ENCODE measurements at places on chromosomes 11 and 22.

GRCh38 chr22:24803064-24803542, 2.9 kb upstream of the SGSM1 start:
- no peak for DNase-seq

- no peak for DNase-seq
Measured at GRCh38 chr11:98589967-98590366, 430.8 kb upstream of the CNTN5 start.

DNA sequence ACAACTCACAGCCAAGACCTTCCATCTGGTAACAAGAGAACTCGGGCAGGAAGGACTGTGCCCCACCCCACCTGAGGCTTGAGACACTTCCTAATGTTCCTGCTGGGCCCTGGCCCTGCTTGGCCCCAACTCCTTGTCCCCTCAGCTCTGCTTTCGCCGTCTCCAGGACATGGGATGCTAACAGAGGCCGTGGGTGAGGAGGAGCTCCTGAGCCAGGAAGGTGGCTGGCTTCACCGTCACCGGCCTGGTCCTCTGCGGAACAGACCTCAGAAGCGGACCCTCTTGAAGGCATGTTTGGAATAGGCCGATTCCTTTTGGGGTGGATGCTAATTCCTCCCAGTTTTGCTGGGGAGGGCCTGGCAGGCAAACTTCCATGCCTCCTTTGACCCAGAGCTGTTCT, 154.3 kb downstream of the CACNA1I start:
- no peak for DNase-seq

DNA sequence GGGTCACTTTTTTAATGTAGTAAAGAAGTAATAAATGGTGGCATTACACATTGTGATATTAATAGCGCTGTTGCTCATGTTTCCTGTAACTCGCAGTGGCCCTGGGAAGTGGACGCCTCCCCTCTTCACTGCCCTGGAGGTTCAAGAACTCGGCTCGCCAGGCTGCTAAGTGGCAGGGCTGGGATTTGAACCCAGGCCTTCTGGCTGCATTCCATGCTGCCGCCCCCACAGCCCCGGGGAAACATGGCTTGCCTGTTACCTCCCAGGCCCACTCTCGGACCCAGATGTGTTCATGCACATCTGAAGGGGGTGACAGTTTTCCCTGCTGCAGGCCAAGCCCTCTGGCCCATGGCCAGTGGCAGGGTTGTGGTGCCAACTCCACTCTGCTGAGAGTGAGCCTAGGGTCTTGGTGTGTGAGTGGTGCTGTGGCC, 25.0 kb upstream of the MGAT3 start:
- DNase-seq = no peak

DNA sequence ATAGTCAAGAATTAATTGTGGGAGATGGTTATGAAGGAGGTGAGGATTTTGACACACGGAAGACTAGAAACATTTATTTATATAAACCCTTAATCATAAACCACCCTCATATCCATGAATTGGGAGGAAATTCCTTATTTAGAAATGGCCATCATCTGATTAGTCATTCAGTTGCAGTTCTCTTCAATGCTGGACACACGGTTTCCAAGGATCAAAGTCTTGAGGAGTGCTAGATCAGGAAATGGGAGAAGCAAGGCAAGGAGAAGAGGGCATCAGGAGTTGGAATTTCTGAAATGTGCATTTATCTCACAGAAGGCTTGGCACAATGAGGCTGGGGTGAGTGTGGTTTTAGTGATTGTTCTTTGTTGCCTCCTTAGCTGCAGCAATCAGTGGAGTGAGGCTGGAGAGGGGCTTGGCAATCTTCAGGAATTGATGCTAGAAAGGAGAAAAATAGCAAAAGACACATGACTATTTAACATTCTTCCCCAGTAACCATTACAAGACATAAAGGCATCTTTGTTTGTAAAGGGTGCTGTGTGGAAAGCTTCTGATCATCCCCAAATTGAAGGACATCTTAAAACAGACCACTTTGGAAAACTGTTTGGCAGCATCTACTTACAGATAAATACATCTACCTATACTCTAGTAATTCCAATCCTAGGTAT, 21.6 kb upstream of the GDPD4 start:
- DNase-seq = no peak

GRCh38 chr22:37470087-37470445, 16.1 kb downstream of the MFNG start:
- no peak for DNase-seq

DNA sequence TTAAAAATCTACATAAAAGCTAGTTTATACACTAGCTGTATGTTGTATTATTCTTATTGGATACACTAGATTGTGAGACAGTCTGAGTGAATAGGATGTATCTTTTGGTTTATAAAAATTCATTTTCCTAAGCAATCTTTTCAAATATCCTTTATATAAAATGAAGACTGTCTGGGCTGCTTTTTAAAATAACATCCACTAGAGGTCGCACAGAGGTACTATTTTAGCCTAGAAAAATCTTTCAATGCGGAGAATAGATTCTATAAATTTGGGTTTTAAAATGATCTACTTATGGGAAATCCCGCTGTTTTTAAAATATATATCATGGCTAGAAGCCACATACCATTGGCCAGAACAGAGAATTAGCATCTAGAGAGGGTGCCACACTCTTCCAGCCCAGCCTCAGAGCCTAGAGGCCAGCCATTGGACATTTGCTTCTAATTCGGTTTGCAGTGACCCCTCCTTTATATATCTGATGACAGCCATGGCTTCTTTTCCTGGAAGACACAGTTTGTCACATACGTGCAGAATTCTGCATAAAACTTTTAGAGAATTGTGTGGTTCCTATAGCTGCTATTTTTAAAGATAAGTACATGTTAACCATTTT, 7.3 kb downstream of the C11orf97 start:
- DNase-seq = no peak

- DNase-seq = no peak
Measured at GRCh38 chr11:133808393-133809140, 36.7 kb downstream of the SPATA19 start.

GRCh38 chr11:70566768-70567530, 168.6 kb downstream of the CTTN start:
- DNase-seq = no peak

DNA sequence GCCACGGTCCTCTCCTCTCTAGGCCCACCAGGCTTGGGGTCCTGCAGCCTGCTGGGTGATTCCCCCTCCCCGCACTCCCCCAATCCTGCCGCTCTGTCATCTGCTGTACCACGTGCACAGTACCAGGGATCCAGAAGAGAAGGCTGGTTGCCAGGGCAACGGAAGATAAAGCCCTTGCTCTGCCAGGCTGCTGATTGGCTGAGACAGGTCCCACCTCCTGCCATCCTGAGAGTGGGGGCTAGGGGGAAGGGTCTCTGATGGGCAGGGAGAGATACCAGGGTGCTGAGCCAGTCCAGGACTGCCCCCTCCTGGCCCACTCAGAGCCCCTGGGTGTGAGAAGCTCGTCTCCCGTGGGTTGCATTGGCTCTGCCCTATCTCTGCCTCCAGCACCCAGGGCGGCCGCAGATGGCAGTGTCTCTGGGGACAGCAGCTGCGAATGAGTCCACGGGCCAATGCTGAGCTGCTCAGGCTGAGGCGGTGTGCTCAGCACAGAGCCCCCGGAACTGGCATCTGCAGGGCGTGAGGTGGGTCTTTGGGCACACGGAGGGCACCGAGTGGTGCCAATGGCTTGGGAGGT, at the start of gene SMIM45:
Gene SMIM45 (plus strand): TSS at position 253 of the 577 bp plus-strand sequence.
- no peak for DNase-seq

DNA sequence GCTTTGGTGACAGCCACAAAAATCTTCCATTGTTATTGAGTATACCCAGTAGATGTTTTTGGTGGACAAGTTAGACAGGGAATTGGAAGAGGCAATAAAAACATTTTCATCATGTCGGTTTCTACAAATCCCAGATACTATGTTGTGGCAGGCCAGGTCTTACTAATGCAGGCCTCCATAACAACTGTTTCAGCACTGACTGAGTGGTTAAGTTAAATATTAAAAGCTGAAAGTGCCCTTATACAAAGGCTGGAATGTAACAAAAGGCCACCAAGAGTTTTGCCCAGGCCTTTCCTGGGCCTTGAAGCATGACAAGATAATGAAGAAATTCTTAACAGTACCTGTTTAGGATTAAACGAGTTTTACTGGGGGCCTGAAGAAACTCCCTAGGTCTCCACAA, 29.3 kb downstream of the DMC1 start:
- DNase-seq = no peak

GRCh38 chr22:35873426-35873825, 155.2 kb downstream of the RBFOX2 start:
- no peak for DNase-seq

- no peak for DNase-seq
Measured at GRCh38 chr11:12499071-12499470, 121.7 kb downstream of the PARVA start.

DNA sequence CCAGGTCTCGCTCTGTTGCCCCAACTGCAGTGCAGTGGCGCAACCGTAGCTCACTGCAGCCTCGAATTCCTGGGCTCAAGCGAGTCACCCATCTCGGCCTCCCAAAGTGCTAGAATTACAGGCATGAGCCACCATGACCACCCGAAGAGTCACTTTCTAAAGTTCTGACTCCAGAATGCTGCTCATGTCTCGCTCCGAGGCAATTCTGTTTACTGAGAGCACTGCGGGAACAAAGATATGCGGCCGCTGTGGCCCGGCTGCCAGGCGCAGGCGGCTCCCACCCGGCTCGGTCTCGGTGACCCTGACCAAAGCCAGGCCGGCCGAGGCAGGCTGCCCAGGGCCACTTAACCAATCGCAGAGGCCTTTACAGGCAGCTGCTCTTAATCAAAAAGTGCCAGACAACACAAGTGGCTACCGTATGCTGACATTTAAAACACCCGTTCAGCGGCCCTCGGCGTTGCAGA, 78.7 kb downstream of the PHF21B start:
- DNase-seq = no peak

DNA sequence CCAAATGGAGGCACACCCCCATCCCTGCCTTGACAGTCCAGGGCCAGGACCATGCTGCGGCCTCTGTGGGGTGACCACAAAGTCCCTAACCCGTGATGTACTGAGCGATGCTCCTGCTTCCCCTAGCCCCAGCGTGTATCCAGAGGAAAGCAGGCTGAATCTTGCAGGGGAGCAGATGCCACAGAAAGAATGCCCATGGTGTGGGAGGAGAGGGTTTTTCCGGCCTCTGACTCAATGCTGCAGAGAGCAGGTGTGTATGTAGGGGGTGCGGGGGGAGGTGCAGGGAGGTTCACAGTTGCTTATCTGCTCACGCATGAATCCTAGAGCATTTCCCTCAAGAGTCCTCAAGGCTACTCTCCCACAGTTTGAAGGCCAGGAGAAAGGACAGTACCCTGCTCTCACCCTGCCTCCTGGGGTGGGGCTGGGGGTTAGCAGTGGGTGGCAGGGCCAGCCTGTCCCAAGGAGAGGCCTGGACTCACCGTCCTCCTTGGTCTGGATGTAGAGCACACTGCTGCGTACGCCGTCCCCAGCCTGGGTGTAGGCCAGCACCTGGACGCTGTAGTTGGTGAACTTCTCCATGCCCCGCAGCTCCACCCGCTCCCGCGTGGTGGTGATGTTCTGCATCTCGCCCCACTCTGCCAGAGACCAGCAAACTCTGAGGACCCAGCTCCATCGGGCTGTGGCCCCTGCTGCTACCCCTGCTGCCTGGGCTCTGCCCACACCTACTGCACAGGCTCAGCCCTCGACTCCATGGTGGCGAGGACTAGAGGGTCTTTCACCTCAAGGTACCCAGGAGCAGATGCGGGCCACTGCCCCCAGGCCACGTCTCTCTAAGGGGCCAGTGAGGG, 130.8 kb downstream of the CEP164 start:
- peak; percentile 27 for DNase-seq

- no peak for DNase-seq
Measured at GRCh38 chr11:32420937-32421901, 14.1 kb downstream of the WT1 start.

DNA sequence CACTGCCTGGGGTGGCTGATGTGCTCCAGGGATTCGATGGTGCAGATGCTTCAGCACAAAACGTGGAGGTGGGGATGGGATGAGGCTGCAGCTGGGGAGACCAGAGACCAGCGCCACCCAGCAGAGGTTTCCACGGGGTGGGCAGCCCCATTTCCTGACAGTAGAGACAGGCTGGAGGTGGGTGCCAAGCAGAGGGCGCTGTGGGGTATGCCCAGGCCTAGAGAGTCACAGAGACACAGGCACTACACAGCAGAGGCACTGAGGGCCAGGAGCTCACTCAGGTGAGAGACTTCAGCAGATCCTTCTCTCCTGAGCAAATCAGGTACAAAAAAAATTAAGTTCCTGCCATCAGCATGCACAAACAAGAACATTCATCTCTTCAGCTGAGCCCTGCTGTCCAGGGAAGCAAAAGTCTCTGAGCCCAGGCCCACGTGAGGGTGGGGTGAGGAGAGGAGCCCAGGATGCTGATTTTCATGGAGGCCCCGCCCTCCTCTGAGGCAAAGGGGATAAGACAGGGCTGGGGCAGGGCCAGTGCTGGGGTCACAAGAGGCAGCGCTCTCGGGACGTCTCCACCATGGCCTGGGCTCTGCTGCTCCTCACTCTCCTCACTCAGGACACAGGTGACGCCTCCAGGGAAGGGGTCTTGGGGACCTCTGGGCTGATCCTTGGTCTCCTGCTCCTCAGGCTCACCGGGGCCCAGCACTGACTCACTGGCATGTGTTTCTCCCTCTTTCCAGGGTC, 53.1 kb downstream of the GGTLC2 start:
- DNase-seq = no peak

- DNase-seq = no peak
Measured at GRCh38 chr11:44879432-44879831, 71.3 kb downstream of the TP53I11 start.

- no peak for DNase-seq
Measured at GRCh38 chr11:84965484-84965883, 661.7 kb downstream of the DLG2 start.

- no peak for DNase-seq
Measured at GRCh38 chr11:2789331-2789730, 89.5 kb upstream of the KCNQ1OT1 start.

GRCh38 chr11:133347988-133348387, 184.3 kb downstream of the OPCML start:
- no peak for DNase-seq

GRCh38 chr11:18193010-18193409, 20.4 kb downstream of the MRGPRX4 start:
- DNase-seq = no peak

DNA sequence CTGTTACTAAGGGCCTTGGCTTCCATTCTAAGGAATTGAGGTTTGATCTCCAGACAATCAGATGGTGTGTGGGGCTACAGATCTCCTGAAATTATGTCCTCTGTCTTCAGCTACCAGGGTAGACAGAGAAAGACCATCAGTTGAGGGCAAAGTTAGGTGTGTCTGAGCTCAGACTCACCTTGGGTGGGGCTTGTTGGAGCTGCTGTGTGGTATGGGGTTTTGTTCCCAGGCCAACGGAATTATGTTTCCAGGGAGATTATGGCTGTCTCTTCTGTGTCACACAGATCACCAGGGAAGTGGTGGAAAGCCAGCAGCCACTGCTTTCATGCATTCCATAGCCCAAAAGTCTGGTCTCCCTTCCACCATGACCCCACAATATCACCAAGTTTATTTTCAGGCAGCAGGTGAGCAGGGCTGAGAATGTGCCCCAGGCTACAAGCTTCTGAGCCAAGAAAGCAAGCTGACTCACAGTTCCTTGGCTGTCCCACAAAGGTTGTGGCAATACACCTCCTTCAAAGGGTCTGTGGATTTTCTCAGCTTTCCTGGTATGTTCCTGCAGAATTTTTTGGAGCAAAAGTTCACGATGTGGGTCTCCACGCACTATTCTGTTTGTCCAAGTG, 714.9 kb downstream of the LUZP2 start:
- DNase-seq = no peak

Data from NCI-H1417 treated with DMSO at 0.1 percent for 48 hours (cell line).